ENCODE measurements at places on chromosomes 7 and 10. TPM values are rescaled to one million over a fixed set of nuclear protein-coding genes. Genes with fewer than 3 reads are reported as not detected.

ACTL6B gene
- not detected for total RNA-seq

AS3MT gene
- total RNA-seq = 7.6 TPM

TAS2R5 gene
- total RNA-seq = 1.7 TPM

CYP3A4 gene
- not detected for total RNA-seq

PTN gene
- total RNA-seq = 35.4 TPM

CLRN3 gene
- not detected for total RNA-seq

TRIM4 gene
- 38.3 TPM for total RNA-seq

BICC1 gene
- total RNA-seq = 72.9 TPM

GPR158 gene
- not detected for total RNA-seq

MLXIPL gene
- not detected for total RNA-seq

HDAC9 gene
- total RNA-seq = 5.2 TPM

HMX3 gene
- not detected for total RNA-seq

TMEM236 gene
- under 0.01 TPM for total RNA-seq

DNAAF5 gene
- total RNA-seq = 23.2 TPM

ACSL5 gene
- 5.0 TPM for total RNA-seq

UCN3 gene
- not detected for total RNA-seq

PNLIPRP1 gene
- total RNA-seq = not detected

ENTPD1 gene
- total RNA-seq = 0.50 TPM

PHYHIPL gene
- total RNA-seq = not detected

FAM131B gene
- total RNA-seq = 3.9 TPM

ZP3 gene
- 0.87 TPM for total RNA-seq

OR2A7 gene
- 0.33 TPM for total RNA-seq

PGAM2 gene
- 0.17 TPM for total RNA-seq

SLC29A3 gene
- total RNA-seq = 1.8 TPM

DDIT4 gene
- 267 TPM for total RNA-seq

ELFN1 gene
- 7.6 TPM for total RNA-seq

GRID2IP gene
- not detected for total RNA-seq

SRRM3 gene
- 2.8 TPM for total RNA-seq

STEAP4 gene
- 1.7 TPM for total RNA-seq

GJD4 gene
- not detected for total RNA-seq

PIP gene
- total RNA-seq = not detected

HOXA6 gene
- total RNA-seq = not detected

MXI1 gene
- 13.8 TPM for total RNA-seq

KEL gene
- total RNA-seq = not detected

EVX1 gene
- not detected for total RNA-seq

NPSR1 gene
- not detected for total RNA-seq

FAM25C gene
- total RNA-seq = not detected

POLD2 gene
- 124 TPM for total RNA-seq

ZPBP gene
- total RNA-seq = not detected

PTF1A gene
- not detected for total RNA-seq

ADCY1 gene
- 29.4 TPM for total RNA-seq

LIPK gene
- total RNA-seq = not detected

MEOX2 gene
- 0.83 TPM for total RNA-seq

CALD1 gene
- 232 TPM for total RNA-seq

KNDC1 gene
- total RNA-seq = 2.3 TPM

SYT15B gene
- total RNA-seq = not detected

CC2D2B gene
- not detected for total RNA-seq
